ENCODE measurements at places on chromosomes 1 and 21.

GRCh38 chr1:243946946-243947345 is 96.9 kb upstream of the AKT3 start:
- DNase-seq, result no peak

GRCh38 chr1:201347498-201348210 is 29.8 kb downstream of the TNNT2 start:
- DNase-seq, result no peak

DNA sequence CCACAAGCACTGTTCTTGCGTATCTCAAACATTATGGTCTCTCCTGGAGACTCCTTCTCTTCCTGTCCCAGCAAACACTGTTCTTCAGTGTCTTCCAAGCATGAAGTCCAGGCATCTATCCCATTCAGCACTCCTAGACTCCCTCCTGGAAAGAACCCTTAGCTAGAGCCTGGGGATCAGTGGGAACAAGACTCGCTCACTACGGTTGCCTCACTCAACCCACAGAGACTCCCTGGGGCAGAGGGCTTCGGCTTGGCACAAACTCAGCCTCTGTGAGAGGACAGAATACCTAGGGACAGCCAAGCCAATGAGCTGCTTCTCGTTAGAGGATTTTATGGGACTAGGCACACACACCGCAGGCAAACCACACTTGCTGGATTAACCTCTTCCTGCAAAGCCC is 86.5 kb upstream of the IPO9 start:
- DNase-seq, result no peak

GRCh38 chr1:202056644-202057334 is 46.4 kb downstream of the ELF3 start:
- DNase-seq, result no peak

DNA sequence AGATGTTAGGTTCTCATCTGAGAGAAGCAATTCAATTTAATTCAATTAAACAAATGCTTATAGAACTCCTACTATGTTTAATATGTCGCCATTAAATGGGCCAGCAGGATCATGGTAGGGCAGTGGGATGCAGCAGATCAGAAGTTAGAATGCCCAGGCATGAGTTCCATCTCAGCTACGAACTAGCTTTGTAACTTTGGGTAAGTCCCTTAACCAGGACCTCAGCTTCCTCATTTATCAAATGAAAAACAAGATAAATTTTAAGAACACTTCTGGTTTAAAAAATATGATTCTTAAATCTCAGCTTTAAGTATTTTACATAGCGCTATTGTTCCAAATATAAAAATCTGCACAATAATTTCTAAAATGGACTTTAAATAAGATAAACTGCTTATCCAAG is 67.5 kb upstream of the GFI1 start:
- no peak for DNase-seq

DNA sequence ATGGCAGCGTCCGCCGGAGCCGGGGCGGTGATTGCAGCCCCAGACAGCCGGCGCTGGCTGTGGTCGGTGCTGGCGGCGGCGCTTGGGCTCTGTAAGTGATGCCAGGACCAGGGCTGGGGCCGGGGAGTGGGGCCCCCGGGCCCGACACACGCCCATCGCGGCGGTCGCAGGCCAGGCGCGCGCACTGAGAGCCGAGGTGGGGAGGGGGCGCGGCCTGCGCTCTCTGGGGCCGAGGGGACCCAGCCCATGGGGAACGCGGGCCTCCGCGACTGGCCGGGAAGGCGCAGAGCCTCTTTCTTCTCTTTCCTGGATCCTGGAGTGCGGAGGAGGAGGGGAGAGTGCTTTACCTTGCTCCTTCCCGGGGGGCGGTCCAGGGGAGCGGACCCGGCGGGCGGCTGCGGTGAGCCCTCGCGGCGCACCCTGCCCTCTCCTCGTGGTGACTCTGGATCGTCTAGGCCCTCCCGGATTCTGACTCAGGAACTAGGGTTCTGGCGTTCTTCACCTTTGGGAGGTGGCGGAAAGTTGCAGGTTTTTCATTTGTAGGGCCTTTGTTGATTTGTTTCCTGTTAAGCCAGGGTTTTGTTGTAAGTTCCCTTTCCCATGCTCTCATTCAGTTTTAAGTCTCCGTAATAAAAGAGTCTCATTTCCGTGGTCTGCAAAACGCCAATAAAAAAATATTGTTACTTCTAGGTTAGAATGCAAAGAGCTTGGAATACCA is 529 bp downstream of the MPZL1 start:
- DNase-seq, result peak; percentile 47

All from NCI-H524 (cell line).